ENCODE measurements at places on chromosomes 13 and 19.

- no peak for DNase-seq
Observed at GRCh38 chr13:31485183-31485582, 254.1 kb upstream of the RXFP2 start.

GRCh38 chr19:30017172-30017571 lies 75.1 kb downstream of the URI1 start:
- DNase-seq: no peak

DNA sequence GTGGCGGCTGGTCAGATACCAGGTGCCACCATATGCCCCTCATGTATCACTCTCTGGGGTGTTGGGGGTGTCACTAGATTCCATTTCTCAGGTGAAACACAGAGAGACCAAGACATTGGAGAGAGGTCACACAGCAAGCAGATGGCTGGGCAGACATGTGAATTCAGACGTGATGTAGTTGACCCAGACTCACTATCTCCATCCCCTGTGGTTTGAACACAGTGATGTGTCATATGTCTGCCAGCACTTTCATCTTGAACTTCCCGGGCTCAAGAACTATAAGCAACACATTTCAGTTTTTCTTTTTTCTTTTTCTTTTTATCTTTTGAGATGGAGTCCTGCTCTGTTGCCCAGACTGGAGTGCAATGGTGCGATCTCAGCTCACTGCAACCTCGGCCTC lies 16.1 kb upstream of the UPF1 start:
- DNase-seq: no peak

DNA sequence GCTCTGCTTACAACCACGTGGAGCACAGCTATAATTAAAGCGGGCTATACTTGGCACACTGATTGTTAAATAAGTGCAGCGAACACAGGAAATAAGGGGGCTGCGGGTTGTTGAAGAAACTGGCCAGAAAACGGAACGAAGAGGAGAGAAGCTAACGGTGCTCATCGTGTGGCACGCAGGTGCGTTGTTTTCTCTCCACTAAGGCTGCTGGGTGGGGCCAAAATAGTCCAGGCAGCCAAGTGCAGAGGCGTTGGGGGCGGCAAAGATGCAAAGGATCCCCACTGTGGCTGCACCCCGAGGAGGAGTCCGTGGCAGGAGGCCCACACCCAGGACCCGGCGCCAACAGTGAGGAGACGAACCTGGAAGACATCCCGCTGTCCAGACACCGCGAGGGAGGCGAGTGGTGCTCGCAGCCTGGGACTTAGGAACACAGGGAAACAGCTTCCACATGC lies 8.1 kb upstream of the ARL11 start:
- DNase-seq: no peak

DNA sequence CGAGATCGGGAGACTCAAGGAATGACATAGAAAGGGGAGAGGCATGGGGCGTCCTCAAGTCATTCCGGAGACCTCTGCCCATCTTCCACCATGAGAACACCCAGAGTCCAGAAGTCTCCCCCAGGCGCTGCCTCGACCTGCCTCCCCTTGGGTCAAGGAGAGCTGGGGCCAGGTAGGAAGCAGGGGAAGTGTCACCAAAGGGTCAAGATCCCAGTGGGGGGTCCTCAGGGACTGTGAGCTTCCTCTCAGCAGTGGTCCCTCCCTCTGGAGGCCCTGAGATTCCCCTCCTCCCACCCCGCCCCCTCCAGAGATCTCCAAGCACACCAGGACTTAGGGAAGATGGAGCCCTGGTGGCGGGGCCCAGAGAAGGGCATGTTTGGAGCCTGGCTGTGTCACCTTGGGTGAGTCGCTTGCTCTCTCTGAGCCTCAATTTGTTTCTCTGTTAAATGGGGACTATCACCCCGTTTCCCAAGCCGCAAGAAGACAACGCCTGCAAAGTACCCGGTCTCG lies 919 bp downstream of the DACT3 start:
- DNase-seq: no peak

DNA sequence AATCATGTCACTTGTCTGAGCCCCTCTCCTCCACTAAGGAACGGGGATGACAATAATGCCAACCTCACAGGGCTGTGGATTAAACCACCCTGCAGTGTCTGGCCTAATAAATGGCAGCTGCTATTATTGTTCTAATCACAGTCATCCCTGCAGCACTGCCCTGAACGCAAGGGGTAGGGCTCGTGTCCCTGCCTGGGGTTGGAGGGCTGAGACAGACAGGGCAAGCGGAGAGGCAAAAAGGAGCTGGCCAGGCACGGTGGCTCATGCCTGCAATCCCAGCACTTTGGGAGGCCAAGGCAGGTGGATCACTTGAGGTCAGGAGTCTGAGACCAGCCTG lies 10.2 kb upstream of the KPTN start:
- no peak for DNase-seq

- DNase-seq: no peak
Observed at GRCh38 chr13:48975101-48975855, 434 bp upstream of the FNDC3A start.

GRCh38 chr19:33905937-33906577 lies 109.4 kb downstream of the KCTD15 start:
- no peak for DNase-seq

GRCh38 chr19:34598217-34599155 lies 78.5 kb downstream of the SCGB2B2 start:
- no peak for DNase-seq

DNA sequence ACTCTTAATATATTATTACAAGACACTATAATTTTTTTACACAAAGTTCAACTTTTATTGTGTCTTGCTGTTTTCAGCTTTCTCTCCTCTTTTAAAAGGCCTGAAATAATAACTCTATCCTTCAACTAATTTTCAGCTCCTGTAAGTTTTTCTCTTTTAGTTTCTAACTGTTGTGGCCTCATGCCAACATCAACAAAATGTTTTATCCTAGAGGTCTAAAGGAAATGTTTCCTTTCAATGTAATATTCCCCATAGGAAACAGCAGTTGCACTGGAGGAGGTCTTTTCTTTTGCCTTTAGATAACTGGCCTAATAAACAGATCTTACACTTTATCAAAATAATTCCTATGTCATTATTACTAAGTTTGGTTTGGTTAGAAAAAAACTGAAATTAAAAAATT lies 8.5 kb upstream of the ZNF616 start:
- no peak for DNase-seq

DNA sequence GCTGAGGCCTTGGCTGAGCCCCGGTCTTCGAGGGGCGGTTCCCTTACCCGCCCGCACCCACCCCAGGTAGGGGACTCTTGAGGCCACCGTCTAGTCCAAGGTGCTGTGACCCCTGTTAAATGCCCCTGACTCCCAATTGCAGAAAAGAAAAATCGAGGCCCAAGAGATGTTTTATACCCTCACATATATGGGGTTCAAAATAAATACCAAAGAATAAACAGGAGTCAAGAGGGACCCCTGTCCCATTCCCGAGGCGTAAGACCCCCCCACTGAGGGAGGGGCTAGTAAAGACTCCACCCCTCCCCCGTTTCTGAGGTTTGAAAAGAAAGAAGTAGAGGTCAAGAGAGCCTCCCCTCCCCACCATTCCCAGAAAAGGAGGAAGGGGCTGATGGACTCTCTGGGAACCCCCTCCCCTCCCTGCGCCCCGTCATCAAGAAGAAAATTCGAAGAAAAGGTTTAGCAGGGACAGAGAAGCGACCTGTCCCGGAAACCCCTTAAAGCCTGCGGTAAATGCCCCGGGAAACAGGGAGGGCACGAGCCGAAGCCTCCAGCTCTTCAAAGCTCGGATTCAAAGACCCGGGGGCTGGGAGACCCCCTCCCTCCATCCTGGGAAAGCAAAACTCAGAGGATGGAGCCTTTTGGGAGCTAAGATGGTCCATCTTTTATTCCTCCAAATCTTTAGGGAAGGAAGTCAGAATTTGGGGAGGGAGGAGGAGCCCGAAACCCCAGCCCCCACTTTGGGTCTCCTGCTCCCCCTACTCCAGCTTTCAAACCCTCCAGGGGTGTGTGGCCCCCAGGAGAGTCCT lies 755 bp upstream of the RAB3A start:
- DNase-seq: no peak

GRCh38 chr19:14467816-14468215 lies 7.3 kb downstream of the PTGER1 start:
- DNase-seq: no peak

DNA sequence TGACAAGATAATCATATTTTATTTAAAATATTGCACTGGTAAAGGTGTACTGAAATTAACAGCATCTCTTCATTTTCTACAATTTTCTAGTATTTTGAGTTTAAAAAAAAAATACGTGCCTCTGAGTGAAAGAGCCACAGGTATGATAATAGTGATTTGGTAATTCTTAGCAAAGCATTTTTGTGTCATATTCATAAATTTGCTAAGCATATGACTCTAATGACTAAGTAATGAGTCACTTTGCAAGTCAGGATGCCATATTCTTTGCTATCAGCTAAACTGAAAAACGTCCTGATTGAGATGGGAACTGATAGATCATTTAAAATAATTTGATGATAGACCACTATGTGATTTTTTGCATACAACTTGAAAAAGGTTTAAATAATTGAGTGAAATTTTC lies 136.1 kb upstream of the IRS2 start:
- no peak for DNase-seq

DNA sequence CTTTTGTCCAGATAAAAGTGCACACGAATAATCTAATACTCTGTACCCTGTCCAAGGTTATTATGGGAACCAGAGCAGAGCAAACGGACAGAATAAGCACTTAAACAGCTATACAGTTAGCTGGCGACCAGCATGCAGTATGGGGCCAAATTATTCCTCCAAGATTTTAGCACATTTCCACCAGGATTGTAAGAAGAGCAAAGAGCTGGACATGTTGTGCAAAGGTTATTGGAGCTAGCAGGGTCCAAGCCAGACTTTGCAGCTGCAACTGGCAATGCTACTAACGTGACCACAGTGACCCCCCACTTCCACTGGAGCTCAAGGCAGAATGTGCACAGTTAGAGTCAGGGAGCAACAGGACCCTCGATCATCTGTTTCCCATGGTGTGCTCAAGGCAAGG lies 89.9 kb downstream of the COL4A1 start:
- no peak for DNase-seq

- no peak for DNase-seq
Observed at GRCh38 chr13:40668335-40668734, 1.9 kb upstream of the FOXO1 start.

- no peak for DNase-seq
Observed at GRCh38 chr13:80957019-80957655, 616.2 kb upstream of the SPRY2 start.

GRCh38 chr13:32206097-32206740 lies 108.9 kb downstream of the ZAR1L start:
- no peak for DNase-seq

DNA sequence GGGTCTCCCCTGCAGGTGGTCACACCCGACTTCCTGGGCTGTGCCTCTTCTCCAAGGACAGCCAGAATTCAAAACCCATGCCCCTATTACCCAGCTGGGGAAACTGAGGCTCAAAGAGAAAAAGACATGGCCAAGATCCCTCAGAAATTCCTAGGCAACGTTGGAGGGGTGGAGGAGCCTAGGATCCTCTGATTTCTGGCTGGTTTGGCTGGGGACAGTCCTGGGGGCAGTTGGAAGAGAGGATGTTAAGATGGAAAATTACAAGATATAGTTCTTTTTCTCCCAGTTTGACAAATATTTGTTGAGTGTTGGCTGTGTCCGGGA lies 2.4 kb downstream of the VASP start:
- no peak for DNase-seq

- DNase-seq: no peak
Observed at GRCh38 chr13:50415428-50415827, 400.2 kb downstream of the KCNRG start.

DNA sequence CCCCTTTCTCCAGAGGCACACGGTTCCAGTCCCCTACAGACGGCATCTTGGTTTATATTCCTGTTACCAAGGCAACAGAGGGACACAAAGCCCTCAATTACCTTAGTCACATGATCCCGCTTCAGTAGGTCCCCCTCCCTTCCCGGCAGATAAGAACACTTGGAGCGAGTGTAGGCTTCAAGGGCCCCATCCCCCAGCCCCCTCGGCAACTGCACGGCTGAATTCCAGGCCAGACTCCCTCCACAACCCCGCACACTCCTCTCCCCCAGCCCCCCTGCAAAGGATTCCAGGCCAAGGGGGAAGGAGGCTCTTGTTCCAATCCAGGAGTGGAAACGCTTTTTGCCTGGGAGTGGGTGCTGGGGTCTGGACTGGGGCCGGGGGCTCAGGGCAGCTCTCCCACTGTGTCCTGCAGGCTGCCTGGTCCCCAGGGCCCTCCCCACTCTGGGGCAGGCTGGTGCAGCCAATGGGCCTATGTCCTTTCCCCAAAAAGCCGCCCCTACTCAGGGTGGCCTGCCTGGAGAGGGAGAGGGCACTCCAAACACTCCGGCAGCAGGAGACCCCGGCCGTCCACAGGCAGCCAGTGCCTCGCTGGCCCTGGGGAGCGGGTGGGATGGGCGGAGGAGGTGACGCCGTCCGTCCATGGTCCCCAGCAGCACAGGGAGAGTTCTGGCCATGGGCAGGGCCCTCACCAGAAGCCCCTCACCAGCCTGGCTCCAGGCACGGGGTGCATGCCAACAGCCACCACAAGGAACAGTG lies 62.6 kb downstream of the MLLT1 start:
- no peak for DNase-seq

- DNase-seq: no peak
Observed at GRCh38 chr19:588093-588740, 1.5 kb upstream of the HCN2 start.

DNA sequence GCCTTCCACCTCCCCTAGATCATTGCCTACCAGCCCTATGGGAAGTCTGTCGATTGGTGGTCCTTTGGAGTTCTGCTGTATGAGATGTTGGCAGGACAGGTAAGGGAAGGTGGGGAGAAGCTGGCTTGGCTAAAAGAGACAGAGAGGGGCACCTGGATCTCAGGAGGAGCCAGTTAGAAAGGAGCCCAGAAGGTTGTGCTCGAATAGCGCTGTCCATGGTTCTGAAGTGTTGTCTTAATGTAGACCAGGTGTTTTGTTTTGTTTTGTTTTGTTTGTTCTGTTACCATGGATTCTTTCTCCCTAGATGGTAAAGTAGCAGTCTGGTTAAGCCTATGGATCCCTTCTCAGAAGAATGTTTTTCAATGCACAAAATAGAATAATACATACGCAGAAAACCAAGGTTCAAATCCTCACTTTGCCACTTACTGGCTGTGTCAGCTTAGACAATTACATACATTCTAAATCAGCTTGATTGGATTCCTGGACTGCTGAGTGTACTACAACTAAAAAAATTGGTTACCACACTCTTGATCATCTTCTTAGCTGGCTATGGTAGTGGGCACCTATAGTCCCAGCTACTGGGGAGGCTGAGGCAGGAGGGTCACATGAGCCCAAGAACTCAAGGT lies 5.9 kb upstream of the CACNG7 start:
- no peak for DNase-seq

- no peak for DNase-seq
Observed at GRCh38 chr13:97114651-97115050, 107.5 kb upstream of the MBNL2 start.

- DNase-seq: no peak
Observed at GRCh38 chr19:44278181-44278690, 18.6 kb downstream of the ZNF233 start.

DNA sequence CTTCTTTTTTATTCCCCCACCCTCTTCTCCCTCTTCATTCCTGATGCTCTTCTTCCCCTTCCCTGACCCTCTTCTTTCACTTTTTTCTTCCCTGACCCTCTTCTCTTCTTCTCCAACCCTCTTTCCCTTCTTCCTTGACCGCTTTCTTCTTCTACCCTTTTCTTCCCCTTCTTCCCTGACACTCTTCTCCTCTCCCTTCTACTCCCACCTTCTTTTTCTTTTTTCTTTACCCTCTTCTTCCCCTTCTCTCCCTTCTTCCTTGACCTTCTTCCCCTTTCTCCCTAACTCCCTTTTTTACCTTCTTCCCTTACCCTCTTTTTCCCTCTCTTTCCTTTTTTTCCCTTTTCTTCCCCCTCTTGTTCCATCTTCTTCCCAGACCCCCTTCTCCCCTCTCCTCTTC lies 931.3 kb downstream of the UQCRFS1 start:
- DNase-seq: no peak

Measured in thoracic aorta (tissue), 2 donors.